ENCODE measurements at places on chromosomes 6 and 20.

- DNase-seq, result no peak
Observed at GRCh38 chr20:59774921-59775686, 158.3 kb downstream of the SYCP2 start.

DNA sequence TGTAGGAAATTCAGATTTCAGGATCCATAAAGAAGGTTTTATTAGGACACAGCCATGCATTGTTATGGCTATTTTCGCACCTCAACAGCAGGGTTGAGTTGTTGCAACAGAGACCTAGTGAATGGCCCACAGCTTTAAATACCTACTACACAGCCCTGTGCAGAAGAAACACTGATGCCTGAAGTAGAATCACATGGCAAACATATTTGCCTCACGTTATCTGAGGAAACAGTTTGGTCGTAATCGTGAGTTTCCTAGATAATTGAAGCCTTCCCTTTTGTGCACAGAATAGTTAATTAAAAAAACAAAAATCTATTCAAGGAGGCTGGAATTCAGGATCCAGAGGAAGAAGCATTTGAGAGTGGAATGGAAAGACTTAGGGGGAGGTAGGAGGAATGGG is 55.1 kb downstream of the GCNT2 start:
- DNase-seq, result no peak

GRCh38 chr20:46742669-46743045 is 33.2 kb downstream of the SLC2A10 start:
- DNase-seq, result no peak

- DNase-seq, result no peak
Observed at GRCh38 chr6:53310771-53311585, 37.8 kb downstream of the ELOVL5 start.

DNA sequence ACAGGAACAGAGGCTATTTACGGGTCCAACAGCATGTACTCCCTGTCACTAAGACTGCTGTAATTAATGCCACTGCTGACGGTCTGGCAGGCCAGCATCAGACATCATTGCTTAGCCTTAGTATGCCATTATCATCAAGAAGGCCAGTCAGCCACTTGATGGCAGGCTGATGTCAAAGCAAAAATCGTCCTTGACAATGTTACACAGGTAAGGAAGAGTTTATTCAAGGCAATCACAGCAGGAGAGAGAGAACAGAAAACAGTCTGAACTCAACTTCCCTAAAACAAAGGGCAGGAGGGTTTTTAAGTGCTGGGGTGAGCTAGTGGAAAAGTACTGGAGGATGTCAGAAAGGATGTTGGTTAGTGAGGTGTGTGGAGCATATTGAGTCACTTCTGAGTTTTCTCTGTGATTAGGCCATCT is 25.1 kb downstream of the FKBP1C start:
- no peak for DNase-seq

- no peak for DNase-seq
Observed at GRCh38 chr6:125987026-125987617, 782 bp downstream of the TRMT11 start.

DNA sequence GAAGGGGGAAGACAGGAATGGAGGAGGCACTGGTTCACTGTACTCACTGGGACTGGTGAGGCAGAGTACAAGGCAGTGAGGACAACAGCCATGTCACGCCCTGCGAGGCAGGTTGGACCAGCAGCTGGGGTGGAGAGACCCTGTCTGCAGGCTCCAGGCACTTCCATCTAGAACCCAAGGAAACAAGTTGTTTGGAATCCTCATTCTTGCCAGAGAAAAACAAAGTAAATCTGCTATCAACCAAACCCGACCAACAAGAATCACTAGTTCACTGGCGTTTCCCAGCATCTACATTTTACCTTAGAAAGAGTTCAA is 98.5 kb upstream of the CDYL start:
- no peak for DNase-seq

GRCh38 chr20:8860011-8860495 is 208.8 kb upstream of the PLCB4 start:
- no peak for DNase-seq

DNA sequence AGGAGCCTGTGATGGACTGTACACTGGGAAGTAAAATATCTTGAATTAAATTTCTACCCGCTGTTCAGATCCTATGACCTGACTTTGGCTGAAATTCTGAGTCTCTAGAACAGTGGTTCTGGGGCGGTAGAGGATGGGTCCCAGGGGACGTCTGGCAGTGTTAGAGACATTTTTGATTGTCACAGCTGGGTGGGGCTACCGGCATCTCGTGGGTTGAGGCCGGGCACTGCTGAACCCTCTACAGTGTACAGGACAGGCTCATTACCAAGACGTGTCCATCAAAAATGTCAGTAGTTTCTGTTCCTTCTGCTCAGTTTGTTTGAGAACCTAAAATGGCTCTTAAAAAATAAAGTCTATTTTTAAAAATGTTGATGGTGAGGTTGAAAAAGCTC is 11.5 kb upstream of the RPS6KA2 start:
- no peak for DNase-seq

GRCh38 chr20:17825960-17826843 is 126.4 kb downstream of the BANF2 start:
- no peak for DNase-seq

DNA sequence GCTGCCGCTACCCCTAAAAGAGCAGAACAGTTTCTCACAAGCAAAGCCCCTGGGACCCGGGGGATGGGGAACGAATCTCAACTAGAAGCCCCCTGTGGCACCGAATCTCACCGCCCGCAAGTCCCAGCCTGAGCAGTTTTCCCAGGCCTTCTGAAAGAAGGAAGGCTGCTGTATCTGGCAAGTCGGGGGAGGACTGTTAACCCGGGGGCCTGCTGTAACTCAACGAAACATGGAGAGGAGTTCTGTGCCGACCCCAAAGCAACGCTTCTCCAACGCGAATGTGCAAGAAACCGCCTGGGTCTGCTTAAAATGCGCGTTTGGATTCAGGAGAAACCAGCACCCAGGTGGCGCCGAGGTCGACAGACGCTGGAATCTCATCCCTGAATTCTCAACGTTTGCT is 34.2 kb downstream of the DLL1 start:
- no peak for DNase-seq

DNA sequence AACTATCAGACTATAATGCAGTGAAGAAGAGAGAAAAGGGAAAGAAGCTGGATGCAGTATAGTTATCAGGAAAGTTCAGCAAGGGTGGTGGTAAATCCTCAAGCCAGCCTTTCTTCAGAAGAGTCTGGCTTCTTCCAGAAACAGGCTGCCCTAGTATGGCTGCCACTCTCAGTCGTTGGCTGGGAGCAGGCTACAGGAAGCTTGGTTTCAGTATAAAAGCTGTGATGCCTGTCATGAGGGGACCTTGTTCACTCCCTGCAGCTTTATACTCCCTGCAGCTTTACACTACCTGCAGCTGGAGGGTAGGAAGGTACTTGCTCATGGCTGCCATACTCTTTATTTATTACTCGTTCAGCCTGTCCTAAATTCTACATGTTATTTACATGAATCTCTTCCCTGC is 63.3 kb upstream of the ARHGAP18 start:
- DNase-seq, result no peak

DNA sequence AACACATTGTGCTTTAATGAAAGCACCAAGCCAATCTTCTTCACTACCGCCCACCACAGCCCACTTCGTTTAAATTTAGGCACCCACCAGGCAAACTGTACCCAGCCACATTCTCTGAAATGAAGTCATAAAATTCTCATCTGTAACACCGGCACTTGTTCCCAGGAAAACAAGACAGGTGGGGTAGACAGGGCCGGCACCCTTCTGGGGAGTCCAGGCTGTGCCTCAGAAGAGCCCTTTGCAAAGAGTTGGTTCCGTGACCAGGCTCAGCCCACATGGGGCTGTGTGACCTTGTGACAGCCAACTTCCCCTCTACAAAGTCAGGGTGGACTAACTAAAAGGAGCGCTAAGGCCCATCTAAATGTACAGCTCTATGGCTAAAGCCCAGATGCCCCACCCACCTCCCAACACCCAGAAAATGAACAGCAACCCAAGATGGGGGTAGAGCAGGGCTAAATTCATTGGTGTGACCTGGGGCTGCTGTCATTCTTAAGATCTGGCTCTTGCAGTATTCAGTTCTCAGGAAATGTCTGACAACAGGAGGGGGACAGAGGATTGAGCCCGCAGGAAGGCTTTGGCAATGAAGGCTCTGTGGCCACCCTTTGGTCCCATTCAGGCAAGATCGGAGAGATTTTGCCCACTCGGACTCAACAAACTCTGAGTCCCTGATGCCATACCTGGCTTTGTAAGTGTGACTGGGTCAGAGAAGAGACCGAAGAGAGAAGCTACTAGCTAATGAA is 56.7 kb downstream of the TRERF1 start:
- no peak for DNase-seq

DNA sequence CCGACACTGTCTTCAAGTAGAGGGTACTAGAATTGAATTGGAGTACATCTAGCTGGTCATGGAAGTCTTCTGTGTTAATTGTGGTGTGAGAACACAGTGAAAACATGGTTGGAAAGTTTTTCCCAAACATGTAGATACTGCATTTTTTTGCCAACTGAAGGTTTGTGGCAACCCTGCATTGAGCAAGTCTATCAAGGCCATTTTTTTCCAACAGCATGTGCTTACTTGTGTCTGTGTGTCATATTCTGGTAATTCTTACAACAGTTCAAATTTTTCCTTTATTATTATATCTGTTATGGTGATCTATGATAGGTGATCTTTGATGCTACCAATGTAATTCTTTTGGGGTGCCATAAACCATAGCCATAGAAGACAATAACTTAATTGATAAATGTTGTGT is 147.0 kb downstream of the MYB start:
- DNase-seq, result no peak

- no peak for DNase-seq
Observed at GRCh38 chr6:31397901-31398525, 5.4 kb upstream of the MICA start.

DNA sequence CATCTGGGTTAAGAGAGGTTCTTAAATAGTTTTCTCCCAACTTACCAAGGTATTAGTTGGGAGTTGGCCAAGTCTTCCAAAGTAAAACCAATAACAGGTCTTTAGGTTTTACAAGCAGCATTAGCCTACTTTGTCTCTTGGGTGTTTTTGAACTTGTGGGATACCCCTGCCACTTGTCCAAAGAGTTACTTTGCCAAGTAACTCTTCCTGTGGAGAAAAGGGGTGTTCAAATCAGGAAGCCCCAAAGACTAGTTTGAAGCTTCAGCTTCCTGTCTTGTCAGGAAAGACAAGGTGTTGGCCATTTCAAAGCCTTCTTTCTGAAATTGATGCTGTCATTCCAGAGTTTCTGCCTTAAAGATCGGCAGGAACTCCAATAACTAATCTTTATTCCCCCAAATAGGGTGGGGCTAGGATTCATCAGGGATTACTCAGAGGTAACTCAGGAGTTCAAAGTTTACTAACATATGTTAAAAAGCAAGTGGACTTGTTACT is 822 bp downstream of the RAB22A start:
- no peak for DNase-seq

GRCh38 chr6:66328200-66328599 is 621.2 kb upstream of the EYS start:
- DNase-seq, result no peak

- DNase-seq, result no peak
Observed at GRCh38 chr6:87483929-87484328, 11.2 kb downstream of the SLC35A1 start.

GRCh38 chr6:9523462-9523861 is 891.4 kb downstream of the TFAP2A start:
- no peak for DNase-seq

DNA sequence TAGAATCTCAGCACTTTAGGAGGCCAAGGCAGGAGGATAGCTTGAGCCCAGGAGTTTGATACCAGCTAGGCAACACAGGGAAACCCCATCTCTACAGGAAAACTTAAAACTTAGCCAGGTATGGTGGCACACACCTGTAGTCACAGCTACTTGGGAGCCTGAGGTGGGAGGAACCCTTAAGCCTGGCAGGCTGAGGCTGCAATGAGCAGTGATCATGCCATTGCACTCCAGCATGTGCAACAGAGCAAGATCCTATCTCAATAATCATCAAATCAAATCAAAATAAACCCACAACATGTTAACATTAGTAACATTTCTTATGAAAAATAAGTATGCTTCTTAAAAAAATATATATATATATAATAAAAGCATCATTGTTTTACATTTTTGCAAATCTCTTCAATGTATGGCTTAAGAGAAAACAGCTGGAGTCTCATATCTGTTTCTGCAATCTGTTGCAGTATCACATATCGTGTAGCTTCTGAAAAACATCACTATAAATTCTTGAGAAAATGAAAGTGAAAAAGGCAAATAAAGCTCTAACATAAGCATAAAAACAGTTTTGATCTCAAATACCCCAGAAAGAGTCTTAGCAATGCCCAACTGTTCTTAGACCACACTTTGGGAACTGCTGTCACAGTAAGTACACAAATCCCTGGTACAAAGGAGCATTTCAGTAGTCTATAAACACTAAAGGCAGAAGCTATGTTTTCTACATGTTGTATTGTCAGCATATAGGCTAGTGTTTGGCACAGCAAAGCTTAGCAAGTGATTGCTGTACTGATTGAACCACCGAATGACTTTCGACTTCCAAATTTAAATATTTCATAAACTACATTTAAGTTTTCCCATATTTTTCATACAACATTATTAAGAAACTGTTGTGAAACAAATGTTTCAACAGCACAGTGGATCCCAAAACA is 8.0 kb downstream of the MMUT start:
- no peak for DNase-seq

DNA sequence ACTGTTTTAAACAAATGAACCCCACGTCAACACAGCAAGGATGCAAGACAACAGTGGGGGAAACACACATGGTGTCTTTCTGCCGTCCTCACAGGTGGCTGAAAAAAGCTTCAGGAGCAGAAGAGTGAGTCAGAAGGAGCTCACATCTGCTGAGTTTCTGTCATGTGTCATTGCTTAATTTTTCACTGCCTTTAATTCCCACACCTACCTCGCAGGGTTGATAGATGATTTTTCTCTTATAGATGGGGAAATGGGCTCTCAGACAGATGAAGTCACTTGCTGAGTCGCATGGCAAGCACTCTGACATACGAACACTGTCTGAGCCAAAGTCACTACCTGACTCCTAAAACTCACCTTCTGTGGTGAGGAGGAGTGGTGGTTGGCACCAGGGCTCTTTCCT is 28.3 kb upstream of the CARMIL1 start:
- DNase-seq, result no peak

DNA sequence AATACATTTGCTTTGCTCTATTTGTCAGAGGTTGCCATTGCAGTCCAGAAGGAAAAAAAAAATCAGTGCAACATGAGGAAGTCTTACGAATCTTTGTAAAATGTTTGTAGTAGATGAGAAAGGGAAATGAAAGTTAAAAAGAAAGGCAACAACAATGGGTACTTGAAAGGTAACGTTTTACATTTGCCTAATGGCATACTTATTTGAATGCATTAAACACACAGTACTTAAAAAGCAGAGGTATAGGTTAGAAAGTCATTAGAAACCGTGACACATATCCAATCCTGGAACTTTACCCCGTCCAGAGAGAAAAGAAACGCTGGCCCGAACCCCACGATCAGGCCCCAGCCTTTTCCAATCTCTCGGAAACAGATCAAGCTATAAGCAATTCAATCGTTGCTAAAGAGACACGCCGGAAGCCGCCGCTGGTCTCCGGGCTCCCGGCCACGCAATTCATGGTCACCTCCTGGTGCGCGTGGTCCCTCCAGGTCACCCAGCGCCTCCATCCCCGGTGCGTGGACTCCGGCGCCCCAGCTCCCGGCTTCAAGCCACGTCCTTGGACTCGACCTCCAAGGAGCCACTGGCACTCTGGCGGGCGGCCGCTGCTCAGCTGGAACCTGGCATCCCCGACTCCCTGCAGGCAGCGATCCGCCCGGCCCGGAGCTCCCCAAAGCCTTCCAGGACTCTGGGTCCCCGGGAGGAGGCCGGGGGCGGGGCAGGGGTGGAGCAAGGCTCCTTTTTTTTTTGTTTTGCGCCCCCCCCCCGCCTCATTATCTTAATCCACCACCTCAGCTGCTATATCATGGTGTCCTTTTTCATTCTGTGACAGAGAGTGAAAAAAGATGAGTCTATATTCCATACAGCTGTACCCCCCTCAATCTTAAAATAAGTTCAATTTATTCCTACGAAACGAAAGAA is at the start of gene SLC18B1:
Gene SLC18B1, minus strand, starts transcription at position 687 of the 918 bp plus-strand sequence. Its CDS starts 181 bp downstream, at position 506.
- peak; percentile 34 for DNase-seq
